ENCODE measurements at places on chromosomes 11 and 22.

DNA sequence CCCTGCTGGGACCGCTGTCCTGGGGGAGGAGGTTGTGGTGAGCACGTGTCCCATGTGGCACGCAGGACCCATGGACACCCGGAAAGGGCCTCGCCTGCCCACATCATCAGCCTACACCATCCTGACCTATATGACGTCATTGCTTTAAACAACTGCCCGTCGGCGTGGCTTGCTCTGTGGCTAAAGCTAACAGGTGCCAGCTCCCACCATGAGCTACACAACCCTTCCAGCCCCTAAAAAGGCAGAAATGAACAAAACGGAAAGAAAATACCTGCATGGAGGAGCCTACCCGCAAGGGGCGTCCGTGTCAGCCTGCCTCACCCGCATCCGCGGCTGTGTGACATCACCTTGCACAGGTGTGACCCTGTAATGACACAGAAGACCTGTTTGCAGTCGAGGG lies 481.8 kb downstream of the BRD1 start:
- no peak for DNase-seq

DNA sequence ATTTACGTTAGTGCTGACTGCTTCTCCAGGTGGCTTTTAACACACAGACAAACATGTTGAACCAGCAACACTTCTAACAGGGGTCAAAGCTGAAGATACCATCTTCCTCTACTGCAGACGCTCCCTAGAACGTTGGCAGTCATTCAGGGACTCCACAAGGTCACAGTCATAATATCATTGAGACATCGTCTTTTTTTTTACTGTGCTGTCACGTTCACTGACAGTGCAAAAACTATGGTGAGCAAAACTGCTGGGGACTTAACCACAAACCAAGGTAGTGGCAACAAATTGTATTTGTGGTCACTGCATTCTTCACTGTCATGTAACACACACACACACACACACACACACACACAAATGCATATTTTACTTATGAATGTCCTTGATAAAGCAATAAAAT lies 244.9 kb downstream of the CASP12 start:
- DNase-seq, result no peak

- no peak for DNase-seq
Observed at GRCh38 chr11:59263225-59263894, 50.6 kb upstream of the MPEG1 start.

DNA sequence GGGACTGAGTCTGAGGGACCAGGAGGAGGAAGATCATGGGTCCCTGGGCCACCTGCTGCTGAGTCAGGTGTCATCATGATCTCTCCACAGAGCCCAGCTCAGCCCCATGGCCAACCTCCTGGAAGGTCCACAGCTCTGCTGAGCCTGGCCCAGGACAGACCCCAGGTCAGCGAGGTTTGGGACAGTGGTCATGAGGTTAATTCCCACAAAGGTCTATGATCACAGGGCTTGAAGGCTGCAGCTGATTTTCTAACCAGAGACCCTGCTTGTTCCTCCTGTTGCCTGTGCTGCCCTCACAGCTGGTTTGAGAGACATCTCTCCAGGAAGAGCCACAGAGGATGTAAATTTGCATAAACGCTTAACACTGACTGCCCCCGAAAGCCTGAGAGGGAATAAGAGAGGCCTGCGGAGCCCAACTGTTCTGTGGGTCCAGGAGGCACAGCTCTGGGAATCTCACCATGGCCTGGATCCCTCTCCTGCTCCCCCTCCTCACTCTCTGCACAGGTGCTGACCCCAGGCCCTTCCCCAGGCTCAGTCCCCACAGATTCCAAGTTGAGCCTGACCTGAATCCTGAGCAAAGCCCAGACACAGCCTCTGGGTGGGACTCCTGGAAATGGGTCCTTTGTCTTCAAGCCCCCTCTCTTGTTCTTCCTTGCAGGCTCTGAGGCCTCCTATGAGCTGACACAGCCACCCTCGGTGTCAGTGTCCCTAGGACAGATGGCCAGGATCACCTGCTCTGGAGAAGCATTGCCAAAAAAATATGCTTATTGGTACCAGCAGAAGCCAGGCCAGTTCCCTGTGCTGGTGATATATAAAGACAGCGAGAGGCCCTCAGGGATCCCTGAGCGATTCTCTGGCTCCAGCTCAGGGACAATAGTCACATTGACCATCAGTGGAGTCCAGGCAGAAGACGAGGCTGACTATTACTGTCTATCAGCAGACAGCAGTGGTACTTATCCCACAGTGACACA lies 102.8 kb downstream of the GGTLC2 start:
- DNase-seq, result no peak

- DNase-seq, result no peak
Observed at GRCh38 chr11:82872377-82873150, 27.7 kb downstream of the PRCP start.

GRCh38 chr11:78741741-78742140 lies 167.1 kb upstream of the NARS2 start:
- no peak for DNase-seq

GRCh38 chr11:34790620-34791019 lies 125.6 kb downstream of the APIP start:
- DNase-seq, result no peak

DNA sequence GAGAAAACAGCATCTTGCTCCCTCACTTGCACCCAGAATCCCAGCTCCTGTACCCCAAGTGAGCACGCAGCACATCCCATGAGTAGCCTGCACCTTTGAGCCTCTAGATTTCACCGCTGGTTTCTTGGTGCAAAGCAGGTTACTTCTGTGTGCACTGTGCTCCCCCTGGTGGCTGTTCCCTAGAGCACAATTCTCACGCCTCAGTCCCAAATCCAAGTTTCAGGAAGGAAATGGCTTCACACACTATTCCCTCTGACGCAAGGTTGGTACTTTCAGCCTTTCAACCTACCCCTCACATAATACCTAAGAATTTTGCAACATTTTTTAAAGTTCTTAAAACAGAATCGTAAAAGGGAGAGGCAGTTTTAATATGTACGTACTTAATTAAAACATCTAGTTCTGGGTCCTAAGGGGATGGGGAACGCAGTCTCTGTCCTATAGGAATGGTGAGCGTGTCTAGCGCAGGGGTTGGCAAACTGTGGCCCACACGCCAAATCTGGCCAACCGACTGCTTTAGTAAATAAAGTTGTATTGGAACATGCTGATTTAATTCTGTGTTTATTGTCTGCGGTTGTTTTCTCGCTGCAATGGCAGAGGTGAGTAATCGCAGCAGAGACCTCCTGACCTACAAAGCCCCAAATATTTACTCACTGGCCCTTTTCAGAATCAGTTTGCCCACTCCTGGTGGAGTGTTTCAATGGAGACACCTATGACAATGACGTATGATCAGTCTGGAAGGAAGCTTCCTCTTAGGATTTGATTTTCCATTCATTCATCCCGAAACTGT lies 27.5 kb downstream of the DHCR7 start:
- DNase-seq, result no peak

GRCh38 chr11:125422681-125423080 lies 73.4 kb downstream of the FEZ1 start:
- no peak for DNase-seq

GRCh38 chr11:75100314-75100713 lies 3.6 kb upstream of the OR2AT4 start:
- peak; percentile 19 for DNase-seq

DNA sequence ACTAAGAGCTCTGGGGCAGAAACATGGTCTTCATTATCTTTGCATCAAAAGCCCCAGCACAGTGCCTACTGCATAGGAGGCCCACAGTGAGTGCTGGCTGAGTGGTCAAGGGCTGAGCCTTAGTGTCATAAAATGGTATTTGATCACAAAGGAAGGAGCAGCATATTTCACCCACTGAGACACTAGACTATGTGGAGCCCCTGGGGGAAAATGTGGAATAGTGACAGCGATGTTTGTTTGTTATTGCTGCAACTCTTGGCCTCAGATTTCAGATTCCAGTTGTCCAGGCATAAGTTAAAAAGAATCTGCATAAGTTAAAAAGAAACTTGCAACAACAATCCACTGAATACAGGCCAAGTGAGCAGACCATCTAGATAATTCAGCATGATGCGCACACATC lies 7.0 kb downstream of the KIRREL3 start:
- no peak for DNase-seq

DNA sequence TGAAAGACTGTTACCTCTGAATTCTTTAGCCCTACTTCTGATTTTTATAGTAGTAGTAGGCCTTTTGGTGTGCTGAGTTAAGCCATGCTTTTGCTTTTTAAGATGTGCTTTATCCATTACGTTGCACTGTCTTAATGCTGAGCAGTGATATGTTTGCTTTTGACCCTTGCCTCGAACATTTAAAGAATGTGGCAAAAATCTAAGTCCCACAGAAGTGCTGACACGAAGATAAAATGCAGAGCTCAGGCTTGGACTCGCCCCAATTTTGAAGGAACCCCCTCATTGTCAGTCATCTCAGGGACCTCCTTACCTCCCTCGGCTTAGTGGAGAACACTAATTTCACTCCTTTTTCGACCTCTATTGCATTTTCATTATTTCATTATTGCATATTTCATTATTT lies 272.9 kb downstream of the DDX10 start:
- DNase-seq, result no peak

DNA sequence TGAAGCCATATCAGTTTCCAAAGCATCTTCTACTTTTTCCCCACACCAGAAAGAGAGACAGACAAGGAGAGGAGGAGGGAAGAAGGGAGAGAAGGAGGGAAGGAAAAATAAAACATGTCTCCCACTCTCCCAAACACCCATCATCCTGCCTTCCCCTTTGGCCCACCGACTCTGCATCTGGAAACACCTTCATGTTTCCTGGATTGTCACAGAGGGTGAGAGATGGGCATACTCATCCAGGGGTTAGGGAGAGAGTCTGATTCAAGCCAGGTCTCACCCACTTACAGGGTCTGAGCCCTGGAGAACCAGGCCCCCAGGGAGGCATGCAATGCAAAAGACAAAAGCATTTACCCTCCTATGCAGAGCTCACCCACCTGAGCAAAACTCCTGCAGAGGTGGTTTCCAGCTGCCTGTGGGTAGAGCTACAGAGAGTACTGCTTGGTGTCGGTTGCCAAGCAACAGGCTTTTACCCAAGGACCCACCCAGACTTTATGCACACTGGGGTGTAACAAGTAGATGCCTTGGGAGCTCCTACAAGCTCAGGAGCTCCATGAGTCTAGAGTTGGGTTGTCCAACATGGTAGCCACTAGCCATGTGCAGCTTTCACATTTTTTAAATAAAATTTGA lies 33.4 kb downstream of the MN1 start:
- DNase-seq, result no peak

- no peak for DNase-seq
Observed at GRCh38 chr11:77602381-77603088, 12.8 kb downstream of the AQP11 start.
